ENCODE measurements at places on chromosomes 7 and 10. TPM values are rescaled to one million over a fixed set of nuclear protein-coding genes. Genes with fewer than 3 reads are reported as not detected.

AOC1 gene
- polyA plus RNA-seq, result not detected

GIMAP5 gene
- polyA plus RNA-seq, result 506 TPM

LIPK gene
- not detected for polyA plus RNA-seq

ELOVL3 gene
- polyA plus RNA-seq, result not detected

HTR5A gene
- polyA plus RNA-seq, result not detected

FAM241B gene
- 16.0 TPM for polyA plus RNA-seq

C10orf105 gene
- not detected for polyA plus RNA-seq

FUOM gene
- polyA plus RNA-seq, result 21.4 TPM

PDK4 gene
- polyA plus RNA-seq, result not detected

RSBN1L gene
- polyA plus RNA-seq, result 6.2 TPM

KLF14 gene
- not detected for polyA plus RNA-seq

CHST12 gene
- polyA plus RNA-seq, result 8.9 TPM

ADRB1 gene
- 0.12 TPM for polyA plus RNA-seq

RGS10 gene
- polyA plus RNA-seq, result 533 TPM

WDR86 gene
- 0.67 TPM for polyA plus RNA-seq

ANXA11 gene
- 294 TPM for polyA plus RNA-seq

HABP2 gene
- not detected for polyA plus RNA-seq

RELN gene
- not detected for polyA plus RNA-seq

AUTS2 gene
- 1.4 TPM for polyA plus RNA-seq

GGCT gene
- polyA plus RNA-seq, result 27.0 TPM

AVPI1 gene
- polyA plus RNA-seq, result 3.2 TPM

GCC1 gene
- polyA plus RNA-seq, result 14.5 TPM

SPDYE16 gene
- polyA plus RNA-seq, result not detected

EGR2 gene
- 0.07 TPM for polyA plus RNA-seq

STK17A gene
- polyA plus RNA-seq, result 346 TPM

AP3M1 gene
- 28.4 TPM for polyA plus RNA-seq

TBX20 gene
- polyA plus RNA-seq, result not detected

PIK3AP1 gene
- 0.77 TPM for polyA plus RNA-seq

TAC1 gene
- polyA plus RNA-seq, result not detected

ITIH5 gene
- not detected for polyA plus RNA-seq

FASTK gene
- 63.6 TPM for polyA plus RNA-seq

TRIL gene
- not detected for polyA plus RNA-seq

GPR26 gene
- not detected for polyA plus RNA-seq

SDK1 gene
- 0.20 TPM for polyA plus RNA-seq

REPIN1 gene
- polyA plus RNA-seq, result 49.8 TPM

NME8 gene
- polyA plus RNA-seq, result not detected

SKIDA1 gene
- polyA plus RNA-seq, result not detected

INMT gene
- not detected for polyA plus RNA-seq

SHH gene
- not detected for polyA plus RNA-seq

SPDYE1 gene
- polyA plus RNA-seq, result 0.12 TPM

PTPRE gene
- polyA plus RNA-seq, result 16.2 TPM

PNLIPRP2 gene
- not detected for polyA plus RNA-seq

PRSS2 gene
- polyA plus RNA-seq, result not detected

TAF6 gene
- polyA plus RNA-seq, result 31.5 TPM

OR2A12 gene
- polyA plus RNA-seq, result not detected

SRPK2 gene
- 47.1 TPM for polyA plus RNA-seq

TFPI2 gene
- not detected for polyA plus RNA-seq

AVL9 gene
- 10.4 TPM for polyA plus RNA-seq

TAS2R4 gene
- polyA plus RNA-seq, result not detected

SLC18A3 gene
- not detected for polyA plus RNA-seq

SPDYE3 gene
- 10.9 TPM for polyA plus RNA-seq

NKX6-2 gene
- not detected for polyA plus RNA-seq

ENTPD1 gene
- polyA plus RNA-seq, result 0.16 TPM

SORCS3 gene
- polyA plus RNA-seq, result 0.19 TPM

LIPJ gene
- polyA plus RNA-seq, result not detected

SGCE gene
- polyA plus RNA-seq, result 2.9 TPM

GHRHR gene
- polyA plus RNA-seq, result not detected

FGFBP3 gene
- 2.5 TPM for polyA plus RNA-seq

HIPK2 gene
- polyA plus RNA-seq, result 3.1 TPM

Data from naive thymus-derived CD8-positive, alpha-beta T cell (primary cell).